ACHN (cell line): ENCODE measurements at places on chromosomes 11 and 22.

GRCh38 chr11:215581-216037 lies 8.1 kb downstream of the RIC8A start:
- DNase-seq, result no peak

DNA sequence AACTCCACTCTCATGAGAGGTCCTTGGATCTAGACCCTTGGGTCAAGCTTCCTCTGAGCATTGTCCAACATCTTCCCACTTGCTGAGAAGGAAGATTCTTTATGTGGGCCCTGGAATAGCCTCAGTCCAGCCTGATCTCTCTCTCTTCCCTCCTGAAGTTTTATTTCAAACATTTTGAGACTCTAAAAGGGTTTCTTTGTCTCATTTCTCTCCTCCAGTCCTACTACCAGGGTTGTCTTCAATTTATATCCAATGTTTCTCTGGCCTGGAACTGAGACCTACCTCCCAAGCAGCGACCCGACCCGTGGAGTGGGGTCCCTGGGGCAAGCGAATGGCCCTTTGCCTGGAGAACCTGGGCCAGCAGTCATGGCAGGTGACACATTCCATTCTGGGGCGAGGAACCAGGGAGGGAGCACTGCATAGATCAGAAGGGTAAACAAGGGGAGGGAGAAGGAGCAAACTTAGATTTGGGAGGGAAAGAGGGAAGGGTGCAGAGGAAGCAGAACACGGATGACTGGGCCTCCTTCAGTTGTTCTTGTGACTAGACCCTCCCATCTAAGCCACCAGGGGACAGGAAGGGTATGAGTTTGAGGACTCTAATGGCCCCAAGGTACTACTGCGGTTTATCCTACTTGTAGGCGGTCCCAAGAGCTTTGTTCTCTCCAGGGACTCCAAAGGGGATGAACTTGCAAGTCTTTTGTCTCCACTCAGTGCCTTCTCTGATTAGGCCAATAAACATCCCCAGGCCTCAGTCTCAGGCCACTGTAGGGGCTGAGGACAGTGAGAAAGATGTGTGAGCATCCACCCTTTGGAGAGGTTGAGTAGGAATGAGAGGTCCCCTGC lies 14.2 kb upstream of the PRAME start:
- DNase-seq, result no peak

GRCh38 chr11:58900479-58901420 lies 38.5 kb upstream of the GLYATL1 start:
- peak; percentile 87 for DNase-seq

DNA sequence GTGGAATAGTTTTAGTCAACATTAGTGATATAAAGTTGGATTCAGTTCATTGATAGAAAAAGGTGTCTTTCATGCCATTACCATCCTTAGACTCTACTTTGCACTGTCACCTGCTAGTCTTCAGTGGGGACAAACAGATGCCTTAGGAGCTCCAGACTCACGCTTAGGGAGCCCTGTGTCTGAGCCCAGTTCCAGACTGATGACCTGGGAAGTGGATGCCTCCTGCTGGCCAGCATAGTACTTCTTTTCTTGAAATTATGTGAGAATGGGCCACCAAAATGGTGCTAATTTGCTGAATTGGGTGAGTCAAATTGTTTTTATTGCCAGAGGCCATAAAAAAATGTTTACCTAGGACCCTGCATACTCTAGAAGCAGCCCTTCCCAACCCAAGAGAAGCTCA lies 53.9 kb downstream of the NOX4 start:
- DNase-seq, result no peak

DNA sequence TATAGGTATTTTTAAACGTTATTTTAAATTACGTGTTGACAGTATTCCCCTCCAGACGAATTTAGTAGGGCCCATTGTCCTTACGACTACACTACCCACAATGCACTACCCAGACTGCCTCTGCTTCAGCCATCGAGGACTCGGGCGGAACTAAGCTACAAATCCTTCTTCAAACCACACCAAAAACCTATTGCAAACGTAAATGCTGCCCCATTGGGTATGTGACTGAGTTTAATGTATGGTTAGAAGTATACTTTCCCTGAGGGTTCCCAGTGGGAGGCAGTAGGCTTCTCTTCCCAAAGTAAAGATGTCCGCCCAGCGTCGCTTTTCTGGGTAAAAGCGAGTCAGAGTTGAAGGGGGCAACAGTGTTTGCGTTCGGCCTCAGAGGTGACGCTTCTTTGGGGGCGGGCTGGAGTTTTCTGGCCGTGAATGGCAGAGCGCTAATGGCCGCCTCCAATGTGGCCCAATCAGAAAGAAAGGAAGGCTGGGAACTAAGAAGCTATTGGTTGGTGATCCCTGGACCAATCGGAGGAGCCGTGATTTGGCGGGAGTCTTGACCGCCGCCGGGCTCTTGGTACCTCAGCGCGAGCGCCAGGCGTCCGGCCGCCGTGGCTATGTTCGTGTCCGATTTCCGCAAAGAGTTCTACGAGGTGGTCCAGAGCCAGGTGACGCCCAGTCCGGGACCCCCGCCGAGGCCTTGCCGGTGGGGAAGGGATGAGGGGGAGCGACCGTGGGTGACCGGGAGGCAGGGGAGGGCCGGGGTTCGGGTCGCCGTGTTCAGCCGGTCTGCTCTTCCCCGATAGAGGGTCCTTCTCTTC lies at the start of gene CDC45:
Gene CDC45, plus strand, starts transcription at position 566 of the 818 bp plus-strand sequence. Its CDS starts 49 bp downstream, at position 615.
- peak; percentile 96 for DNase-seq

DNA sequence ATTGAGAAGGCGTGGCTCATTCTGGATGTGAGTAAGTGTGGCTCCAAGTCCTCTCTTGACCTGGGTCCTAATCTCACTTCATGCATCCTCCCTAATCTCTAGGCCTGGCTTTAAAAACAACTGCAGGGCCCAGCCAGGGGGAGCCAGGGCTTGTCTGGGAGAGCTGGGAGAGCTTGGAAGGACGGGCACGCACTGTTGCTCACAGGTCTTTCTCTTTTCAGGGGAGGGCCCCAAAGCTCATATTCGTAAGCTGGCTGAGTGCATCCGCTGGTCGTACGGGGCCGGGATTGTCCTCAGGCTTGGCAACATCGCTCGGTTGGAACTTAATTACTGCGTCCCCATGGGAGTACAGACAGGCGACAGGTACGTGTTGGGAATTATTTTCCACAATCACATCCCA lies 34.1 kb upstream of the PARVB start:
- DNase-seq, result no peak

DNA sequence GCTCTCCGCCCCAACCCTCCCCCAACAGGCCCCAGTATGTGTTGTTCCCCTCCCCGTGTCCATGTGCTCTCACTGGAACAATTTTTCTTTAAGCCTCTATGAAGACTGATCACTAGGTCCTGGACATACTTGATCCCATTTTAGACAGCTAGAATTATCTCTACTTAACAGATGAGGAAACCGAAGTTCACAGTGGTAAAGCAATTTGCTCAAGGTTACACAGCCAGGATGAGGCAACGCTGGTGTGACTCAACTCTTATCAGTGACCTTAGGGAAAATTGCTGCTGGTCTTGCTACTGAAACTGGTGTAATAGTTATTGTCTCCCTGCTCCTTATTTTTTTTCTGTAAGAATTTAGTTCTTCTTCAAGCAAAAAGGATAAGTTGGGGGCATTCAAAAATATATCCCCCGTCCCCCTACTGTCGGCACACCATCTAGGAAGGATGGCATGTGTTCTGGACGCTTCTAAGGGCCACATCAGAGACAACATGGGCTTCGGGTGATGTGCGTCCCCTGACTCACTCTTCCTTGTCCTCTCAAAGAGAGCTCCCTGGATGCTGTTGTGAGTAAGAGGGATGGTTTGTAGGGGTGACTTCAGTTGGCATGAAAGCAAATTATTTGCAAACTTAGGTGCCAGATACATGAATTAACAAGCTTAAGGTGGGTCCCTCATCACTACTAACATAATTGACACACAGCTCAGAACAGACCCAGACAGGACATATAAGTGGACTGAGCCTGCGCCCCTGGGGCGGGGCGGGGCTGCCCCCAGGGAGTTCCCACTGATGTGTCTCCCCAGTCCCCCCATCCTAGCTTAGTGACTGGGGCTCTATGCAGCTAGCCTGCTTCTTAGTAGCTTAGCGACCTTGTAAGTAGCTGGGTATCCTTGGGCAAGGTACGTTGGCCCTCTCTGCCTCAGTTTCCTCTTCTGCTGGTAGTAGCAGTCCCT lies 23.6 kb upstream of the ALX4 start:
- no peak for DNase-seq

GRCh38 chr22:26534171-26534855 lies 22.0 kb upstream of the TFIP11 start:
- no peak for DNase-seq

DNA sequence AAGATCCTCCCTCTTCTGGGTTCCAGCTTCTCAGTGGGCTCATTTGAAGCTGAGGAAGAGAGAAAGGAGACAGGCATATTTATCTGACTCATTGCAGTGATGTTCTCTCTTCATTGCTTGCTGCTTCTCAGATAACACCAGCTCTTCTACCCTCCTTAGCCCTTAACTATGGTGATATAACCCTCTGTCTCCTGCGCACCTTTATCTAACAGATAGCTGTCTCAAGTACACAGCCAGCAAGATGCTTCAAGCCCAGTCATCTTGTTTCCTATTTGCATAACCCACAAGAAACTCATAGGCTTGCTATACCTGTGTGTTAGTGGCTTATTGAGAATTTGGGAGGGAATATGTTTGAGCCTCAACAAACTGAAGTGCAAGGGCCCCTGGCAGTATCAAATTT lies 12.6 kb downstream of the PRSS23 start:
- no peak for DNase-seq

- DNase-seq, result no peak
Measured at GRCh38 chr11:47979378-47980087, 826 bp upstream of the PTPRJ start.

DNA sequence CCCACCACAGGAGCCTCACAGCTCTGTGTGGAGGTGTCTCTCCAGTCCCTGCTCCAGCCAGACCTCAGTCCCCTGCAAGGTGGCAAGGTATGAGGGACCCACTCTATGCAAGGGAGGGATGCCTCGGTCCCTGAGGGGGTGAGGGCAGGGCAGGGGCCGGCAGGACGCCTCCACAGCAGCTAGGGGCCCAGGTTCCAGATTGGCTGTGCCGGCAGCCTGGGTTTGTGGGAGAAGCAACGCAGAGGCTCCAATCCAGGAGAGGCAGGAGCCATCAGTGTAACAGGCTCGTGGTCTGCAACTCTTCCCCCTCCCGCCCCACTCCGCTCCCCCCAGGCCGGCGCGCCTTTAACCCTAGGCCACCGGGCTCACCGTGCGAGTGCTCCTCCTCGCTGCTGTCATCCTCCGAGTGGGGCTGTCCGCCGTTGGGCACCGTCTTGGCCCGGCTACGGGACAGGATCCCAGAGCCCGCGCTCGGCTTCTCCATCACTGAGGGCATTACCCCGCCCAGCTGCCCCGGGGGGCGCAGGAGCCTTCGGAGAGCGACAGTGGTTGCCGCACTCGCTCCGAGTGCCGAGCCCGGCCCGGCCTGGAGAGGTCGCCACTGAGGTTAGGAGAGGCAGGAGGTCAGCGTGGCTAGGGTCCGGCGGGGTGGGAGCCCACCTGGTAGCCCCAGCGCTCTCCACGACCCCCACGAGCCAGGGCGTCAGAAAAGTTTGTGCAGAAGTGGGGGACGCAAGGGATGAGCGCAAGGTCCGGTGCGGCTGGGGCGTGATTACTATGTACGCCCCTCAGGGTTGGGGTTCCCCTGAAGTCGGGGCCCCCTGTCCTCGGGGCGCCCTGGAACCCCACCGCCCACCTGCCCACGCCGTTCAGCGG lies 765 bp downstream of the RCOR2 start:
- DNase-seq, result peak; percentile 31

DNA sequence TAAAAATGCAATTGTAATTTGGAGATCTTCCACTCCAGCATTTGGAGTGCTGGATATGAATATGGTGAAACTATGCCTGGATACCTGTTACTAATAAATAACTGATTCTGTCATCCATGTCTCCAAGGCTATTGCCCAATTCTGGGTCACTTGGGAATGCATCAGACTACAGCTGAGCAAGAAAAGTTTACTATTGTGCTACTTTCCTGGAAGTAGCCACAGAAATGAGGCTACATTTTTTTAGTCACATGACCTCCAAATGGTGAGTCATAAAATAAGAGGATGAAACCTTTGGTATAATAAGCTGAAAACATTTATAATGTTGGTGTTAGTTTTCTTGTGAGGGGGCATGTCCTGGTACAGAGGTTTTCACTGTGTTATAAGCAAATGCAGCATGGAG lies 44.4 kb downstream of the DCDC1 start:
- peak; percentile 40 for DNase-seq

DNA sequence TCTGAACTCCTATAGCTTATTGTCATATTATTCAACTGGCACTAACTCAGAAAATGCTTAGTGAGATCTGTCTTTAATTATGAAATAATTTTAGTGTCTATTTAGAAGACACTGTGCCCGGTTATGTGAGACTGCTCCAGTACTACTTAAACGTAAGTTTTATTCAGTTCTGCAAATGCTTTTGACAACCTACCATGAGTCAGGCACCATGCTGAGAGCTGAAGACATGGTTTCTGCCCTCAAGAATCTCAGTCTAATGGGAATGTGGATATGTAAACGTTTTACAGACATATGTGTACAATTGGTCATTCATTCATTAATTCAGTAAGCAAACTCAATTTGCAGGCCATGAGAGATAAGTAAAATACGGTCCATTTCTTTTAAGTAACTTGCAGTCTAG lies 40.0 kb downstream of the DCUN1D5 start:
- peak; percentile 87 for DNase-seq

DNA sequence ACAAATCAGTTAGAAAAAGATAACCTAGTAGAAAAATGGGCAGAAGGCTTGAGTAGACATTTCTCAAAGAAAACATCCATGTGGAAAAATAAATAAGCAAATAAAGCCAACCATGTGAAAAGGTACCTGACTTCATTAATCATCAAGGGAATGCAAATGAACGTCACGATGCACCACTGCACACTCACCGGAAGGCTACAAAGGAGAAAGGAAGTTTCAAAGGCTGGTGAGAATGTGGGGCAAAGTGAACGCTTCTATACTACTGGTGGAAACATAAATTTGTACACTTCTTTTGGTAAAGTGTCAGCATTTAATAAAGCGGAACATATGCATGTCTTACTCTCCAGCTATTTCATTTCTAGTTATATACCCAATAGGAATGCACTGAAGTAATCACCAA lies 166.8 kb downstream of the CSNK2A3 start:
- no peak for DNase-seq

DNA sequence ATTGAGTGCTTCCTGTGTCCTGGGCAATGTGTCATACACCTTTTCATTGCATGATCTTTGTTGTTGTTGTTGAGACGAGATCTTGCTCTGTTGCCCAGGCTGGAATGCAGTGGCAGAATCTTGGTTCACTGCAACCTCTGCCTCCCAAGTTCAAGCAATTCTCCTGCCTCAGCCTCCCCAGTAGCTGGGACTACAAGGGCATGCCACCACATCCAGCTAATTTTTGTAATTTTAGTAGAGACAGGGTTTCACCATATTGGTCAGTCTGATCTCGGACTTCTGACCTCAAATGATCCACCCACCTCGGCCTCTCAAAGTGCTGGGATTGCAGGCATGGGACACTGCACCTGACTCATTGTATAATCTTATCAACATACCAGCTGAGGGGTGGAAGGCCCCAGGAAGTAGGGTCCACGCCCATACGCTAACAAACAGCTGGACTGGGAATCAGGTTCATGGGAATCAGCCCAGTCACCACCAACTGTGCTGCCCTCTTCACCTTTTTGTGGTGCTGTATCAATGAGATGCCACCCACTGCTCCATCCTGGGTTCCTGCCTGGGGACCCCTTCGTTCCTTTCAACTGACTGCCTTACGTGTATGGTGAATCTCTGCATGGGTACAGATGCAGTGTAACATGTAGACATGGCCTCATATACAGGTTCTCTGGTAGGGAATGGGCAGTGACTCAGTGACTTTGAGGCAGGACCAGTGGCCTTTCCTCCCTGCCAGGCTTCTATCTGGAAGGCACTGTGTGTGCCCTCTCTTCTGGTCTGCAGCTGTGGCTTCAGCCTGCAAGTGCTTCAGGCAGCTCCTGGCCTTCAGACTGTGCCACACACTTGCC lies 32.5 kb upstream of the YWHAH start:
- DNase-seq, result no peak
